ENCODE measurements at places on chromosomes 12 and 14.

- DNase-seq = no peak
Measured at GRCh38 chr12:26017484-26018211, 59.2 kb downstream of the RASSF8 start.

DNA sequence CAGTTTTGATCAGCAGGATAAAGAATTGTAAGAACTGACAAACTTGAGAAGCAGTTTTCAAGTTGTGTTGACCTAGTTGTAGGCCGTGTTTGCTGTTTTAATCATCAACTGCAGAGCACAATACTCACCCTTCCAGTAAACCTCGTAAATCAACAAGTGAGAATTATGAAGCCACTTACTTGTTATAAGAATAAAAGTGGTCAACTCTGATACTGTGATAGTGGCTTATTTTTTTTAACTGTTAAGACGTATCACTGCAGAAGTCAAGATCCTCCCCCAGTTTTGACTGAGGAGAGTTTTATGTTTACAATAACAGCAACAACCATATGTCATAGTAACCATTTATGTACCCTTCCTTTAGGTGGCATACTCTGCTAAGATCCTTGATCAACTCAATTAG lies 100.8 kb upstream of the DACT1 start:
- no peak for DNase-seq

GRCh38 chr12:118633071-118633470 lies 256.7 kb downstream of the SUDS3 start:
- no peak for DNase-seq

DNA sequence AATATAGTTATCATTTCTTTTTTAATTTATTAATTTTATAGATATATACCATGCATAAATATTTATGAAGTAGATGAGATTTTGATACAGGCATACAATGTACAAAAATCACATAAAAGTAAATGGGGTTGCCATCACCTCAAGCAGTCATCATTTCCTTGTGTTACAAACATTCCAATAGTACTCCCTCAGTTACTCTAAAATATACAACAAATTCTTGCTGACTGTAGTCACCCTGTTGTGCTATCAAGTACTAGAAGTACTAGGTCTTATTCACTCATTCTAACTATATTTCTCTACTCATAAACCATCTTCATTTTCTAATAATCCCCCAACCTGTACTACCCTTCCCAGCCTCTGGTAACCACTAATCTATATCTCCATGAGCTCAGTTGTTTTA lies 432.6 kb upstream of the SYT1 start:
- no peak for DNase-seq

GRCh38 chr12:58395470-58395869 lies 454.1 kb downstream of the ATP23 start:
- DNase-seq = no peak

DNA sequence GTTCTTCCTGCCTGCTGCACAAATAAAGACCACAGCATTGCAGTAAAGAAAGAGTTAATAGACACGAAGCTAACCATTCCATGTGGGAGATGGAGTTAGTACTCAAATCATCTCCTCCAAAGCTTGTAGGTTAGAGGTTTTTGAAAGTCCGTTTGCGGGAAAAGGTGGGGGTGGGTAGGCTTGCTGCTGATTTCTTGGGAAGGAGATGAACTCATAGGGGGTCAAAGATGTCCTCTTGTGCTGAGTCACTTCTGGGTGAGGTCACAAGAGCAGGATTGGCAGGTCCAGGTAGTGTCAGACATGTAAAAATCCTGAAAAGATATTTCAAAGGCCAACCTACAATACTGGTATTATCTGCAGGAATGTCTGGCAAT lies 66.4 kb downstream of the PTHLH start:
- DNase-seq = no peak

DNA sequence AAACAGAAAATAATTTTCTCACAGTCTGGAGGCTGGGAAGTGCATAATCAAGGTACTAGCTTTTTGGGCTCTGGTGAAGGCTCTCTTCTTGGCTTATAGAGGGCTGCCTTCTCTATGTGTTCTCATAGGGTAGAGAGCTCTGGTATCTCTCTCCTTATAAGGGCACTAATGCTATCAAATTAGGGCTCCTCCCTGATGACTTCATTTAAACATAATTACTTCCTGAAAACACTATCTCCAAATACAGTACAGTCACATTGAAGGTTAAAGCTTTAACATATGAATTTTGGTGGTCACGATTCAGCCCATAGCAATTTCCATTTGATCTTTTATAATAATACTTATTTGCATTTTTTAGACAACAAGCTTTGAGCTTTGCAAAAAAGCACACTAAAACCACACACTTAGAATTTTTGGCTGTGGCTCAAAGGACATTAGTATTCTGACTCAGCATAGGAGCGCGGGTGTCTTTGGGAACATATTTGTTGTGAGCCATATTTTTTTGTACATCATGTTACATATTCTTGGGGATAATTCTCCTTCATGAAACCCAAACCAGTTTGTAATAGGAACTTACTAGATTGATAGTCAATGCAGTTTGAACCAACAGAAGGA lies 808.1 kb upstream of the FBXO33 start:
- no peak for DNase-seq

GRCh38 chr14:70842851-70843462 lies 33.6 kb upstream of the MAP3K9 start:
- DNase-seq = no peak

DNA sequence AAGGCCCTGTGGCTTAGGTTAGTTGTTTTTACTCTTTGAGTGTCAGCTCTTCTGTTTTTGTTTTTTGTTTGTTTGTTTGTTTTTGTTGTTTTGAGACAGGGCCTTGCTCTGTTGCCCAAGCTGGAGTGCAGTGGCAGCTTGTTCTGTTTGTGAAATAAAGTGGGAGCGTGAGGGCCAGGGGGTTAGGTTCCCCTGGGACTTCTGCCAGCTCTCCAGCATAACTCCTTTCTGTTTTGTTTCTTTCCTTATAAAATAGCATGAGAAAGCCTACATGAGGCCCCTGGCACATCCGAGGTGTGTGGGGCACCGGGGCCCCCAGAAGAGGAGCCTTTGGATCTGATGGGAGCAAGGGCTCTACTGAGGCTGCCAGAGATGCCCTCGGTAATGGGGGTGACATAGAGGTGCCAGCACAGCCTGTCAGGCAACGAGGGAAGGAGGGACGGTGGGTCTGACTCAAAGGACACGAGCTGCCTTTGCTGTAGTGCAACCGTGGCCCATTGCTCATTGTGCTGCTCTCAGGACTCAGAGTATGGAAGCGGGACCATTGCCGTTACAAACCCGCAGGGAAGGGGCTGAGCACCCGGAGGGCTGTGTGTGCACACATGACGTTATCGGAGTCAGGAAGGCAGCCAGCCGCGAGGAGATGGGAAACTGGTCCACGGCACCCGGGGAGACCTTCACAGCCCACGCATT lies 9.1 kb upstream of the SERPINA11 start:
- no peak for DNase-seq

- DNase-seq = no peak
Measured at GRCh38 chr14:89965839-89966238, 10.1 kb downstream of the TDP1 start.

GRCh38 chr12:128269181-128269591 lies 2.2 kb downstream of the TMEM132C start:
- no peak for DNase-seq

DNA sequence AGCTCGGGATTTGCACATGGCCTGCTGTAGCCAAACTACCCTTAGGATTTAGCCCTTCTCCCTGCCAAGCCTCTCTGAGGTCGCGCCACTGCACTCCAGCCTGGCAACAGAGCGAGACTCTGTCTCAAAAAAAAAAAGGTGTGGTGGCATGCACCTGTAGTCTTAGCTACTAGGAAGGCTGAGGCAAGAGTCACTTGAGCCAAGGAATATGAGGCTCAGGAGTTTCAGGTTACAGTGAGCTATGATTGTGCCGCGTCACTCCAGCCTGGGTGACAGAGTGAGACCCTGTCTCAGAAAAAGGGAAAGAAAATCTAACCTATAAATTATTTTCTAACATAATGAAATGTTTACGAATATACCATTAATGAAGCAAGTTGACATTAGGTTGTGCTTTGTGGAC lies 29.7 kb downstream of the ESRRB start:
- no peak for DNase-seq

DNA sequence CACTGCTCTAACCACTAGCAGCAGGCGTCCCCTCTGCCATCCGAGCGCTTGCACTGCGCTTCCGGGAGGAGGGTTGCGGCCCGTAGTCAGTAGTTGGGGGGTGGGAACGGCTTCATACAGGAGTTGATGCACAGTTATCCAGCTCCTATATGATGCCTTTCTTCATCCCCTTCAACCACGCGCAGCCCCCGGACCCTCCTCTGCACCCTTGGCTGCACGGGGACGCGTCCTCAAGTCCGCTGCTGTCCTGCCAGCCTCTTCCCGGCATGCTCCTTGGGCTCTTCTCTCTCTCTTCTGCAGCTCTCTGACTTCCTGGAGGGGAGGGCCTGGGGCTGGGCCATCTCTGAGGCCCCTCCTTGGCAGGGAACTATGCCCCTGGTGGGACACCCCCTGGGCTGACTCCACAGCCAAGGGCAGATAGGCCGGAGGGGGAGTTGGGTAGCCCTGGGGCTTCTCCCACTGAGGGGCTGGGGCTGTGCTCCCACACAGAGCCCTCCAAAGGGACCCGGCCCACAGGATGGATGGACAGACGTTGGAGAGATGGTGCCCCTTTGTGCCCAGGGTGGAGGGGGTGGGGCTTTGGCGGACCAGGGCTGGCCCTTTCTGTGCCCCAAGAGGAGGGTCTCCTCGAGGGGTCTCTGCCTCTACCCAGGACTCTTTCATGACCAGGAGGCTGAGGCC lies 29.0 kb downstream of the RTL1 start:
- DNase-seq = no peak

- DNase-seq = no peak
Measured at GRCh38 chr12:104502217-104502616, 45.5 kb downstream of the CHST11 start.

- no peak for DNase-seq
Measured at GRCh38 chr12:108720757-108721514, 10.4 kb downstream of the CORO1C start.

DNA sequence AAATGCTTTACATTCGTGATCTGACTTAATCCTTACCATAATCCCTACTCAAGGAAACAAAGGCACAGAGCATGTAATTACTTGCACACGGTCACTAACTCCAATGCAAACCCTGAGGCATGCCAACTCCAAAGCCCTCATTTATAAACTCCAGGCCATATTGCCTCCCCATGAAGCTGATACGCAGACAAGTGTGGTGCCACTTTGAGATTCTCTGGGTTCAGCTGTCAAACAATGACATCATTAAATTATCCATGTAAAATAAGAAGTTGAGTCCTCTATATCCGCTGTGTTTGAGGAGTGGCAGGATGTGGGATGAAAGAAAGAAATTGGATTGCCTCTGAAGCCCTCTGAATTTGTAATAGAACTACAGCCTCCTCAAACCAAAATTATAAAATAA lies 62.8 kb downstream of the ANO4 start:
- DNase-seq = no peak

DNA sequence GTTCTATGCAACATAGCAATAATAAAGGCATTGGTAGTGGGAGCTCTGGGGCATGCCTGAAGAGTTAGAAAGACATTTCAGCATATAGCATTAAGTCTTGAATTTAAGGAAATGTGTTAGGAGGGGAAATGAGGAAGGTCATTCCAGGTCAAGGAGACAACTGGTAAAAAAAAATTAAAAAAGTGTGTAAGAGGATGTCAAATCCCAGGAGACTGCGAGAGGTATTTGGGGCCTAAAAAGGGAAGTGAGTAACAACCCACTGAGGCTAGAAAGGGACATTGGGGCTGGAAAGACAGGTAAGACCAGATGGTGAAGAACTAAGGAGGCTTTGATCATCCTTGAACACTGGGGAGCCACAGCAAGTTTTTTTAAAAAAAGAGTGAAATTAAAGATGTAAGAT lies 152.9 kb downstream of the SLC25A21 start:
- DNase-seq = no peak

DNA sequence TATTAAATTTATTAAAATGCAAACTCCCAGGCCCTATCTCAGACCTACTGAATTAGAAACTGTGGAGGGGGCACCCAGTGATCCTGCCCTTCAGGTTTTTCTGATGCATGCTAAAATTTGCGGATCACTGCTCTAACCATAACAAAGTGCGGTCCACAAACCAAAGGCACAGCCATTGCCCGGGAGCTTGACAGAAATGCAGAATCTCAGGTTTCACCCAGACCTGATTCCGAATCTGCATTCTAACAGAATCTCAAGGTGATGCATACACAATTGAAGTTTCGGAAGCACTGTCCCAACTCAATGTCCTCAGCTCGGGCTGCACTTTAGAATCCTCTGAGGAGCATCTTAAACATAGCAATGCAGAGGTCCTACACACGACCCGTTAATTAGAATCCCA lies 46.0 kb downstream of the ZFYVE1 start:
- no peak for DNase-seq

DNA sequence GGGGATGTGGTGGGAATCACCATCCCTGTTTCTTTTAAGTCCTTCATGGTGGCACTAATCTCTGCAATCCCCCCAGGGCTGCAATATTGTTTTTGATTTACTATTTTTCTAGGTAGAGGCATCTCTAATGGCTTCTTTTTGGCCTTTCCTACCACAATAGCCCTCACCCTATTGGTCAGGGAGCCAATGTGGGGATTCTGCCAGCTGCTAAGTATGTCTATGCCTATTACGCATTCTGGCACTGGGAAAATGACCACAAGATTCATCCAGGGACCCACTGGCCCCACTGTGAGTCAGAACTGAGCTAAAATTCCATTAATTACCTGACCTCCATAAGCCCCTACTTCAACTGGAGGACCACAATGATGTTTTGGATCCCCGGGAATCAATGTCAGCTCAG lies 15.9 kb upstream of the GLIPR1L2 start:
- no peak for DNase-seq

DNA sequence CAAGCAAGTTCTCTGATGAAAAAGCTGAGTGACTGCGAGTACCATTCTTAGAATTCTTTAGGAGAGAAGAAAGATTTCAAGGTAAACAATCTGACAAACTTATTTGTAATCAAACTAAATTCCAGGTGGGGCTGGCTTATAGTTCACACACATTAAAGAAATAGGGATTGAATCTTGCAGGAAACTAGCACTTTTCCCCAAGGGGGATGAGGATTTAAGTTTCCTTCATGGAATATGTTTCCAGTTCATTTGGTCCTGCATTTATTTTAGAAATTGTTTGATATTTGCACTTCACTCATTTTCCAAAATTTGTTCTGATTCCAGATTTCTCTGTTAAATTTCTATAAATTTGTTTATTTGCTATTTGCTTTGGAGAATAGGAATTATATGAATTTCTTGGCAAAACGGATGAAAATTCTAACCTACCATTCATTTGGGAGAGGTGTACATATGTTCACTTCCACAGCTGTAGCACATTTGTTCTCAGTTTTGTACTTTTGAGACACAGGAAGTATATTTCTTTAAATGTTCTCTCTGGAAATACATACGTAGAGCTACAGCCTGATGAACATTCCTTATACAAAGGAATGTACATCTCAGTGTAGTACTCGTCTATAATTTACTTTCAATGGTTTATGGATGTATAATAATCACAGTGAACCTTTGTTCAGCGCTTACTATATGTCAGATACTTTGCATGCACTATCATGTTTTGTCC lies 145.5 kb downstream of the AKAP6 start:
- DNase-seq = no peak

All from CD4-positive, alpha-beta T cell treated with Interleukin-17A for 1 hour (primary cell).